ENCODE measurements at places on chromosomes 5 and 9.
A peak's percentile ranks its signal among the peaks of the same experiment; 100 is the strongest.

- no peak for DNase-seq
Observed at GRCh38 chr5:80343067-80343466, 23.3 kb downstream of the SPZ1 start.

- DNase-seq: no peak
Observed at GRCh38 chr5:168552146-168552545, 23.0 kb downstream of the FBLL1 start.

- DNase-seq: no peak
Observed at GRCh38 chr9:104868303-104868686, 59.7 kb downstream of the ABCA1 start.

GRCh38 chr5:172659909-172660628 lies 19.0 kb downstream of the NEURL1B start:
- no peak for DNase-seq

GRCh38 chr9:134722120-134722701 lies 80.6 kb downstream of the COL5A1 start:
- DNase-seq: no peak

DNA sequence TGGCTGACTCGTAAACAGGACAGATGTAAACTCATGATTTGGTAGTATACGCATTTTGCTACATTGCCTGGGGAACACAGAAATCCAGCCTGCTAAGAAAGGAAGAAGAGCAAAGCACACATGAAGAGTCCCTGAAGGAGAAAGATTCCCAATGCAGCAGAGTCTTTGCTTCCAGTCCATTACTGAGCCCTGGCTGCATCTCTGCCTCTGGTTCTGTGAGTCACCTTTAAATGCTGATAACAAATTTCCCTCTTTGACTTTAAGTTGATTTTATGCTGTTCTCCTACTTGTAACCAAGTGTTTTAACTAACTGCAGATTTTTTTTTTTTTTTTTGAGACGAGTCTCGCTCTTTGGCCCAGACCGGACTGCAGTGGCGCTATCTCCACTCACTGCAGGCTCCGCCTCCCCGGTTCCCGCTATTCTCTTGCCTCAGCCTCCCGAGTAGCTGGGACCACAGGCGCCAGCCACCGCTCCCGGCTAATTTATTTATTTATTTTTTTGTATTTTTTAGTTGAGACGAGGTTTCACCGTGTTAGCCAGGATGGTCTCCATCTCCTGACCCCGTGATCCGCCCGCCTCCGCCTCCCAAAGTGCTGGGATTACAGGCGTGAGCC lies 8.5 kb upstream of the PRXL2C start:
- no peak for DNase-seq

GRCh38 chr5:149228618-149229297 lies 42.9 kb upstream of the AFAP1L1 start:
- no peak for DNase-seq

GRCh38 chr5:1761453-1761755 lies 38.2 kb downstream of the MRPL36 start:
- no peak for DNase-seq

DNA sequence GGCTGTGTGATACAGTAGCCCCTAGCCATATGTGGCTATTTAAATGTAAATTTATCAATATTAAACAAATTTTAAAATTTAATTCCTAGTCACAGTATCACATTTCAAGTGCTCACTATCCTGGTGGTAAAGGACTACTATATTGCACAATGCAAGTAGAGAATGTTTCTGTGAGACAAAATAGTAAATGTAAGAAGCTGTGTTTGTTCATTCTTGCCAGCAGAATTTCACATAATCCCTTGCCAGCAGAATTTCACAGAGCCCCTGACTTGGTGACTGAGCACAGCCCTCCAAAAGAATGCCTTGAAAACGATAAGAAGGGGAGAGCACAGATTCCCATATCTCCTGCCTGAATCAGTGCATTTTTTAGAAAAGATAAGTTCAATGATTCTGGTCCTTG lies 75.9 kb upstream of the SELENOP start:
- no peak for DNase-seq

GRCh38 chr9:120350596-120350995 lies 229.4 kb downstream of the CDK5RAP2 start:
- no peak for DNase-seq

DNA sequence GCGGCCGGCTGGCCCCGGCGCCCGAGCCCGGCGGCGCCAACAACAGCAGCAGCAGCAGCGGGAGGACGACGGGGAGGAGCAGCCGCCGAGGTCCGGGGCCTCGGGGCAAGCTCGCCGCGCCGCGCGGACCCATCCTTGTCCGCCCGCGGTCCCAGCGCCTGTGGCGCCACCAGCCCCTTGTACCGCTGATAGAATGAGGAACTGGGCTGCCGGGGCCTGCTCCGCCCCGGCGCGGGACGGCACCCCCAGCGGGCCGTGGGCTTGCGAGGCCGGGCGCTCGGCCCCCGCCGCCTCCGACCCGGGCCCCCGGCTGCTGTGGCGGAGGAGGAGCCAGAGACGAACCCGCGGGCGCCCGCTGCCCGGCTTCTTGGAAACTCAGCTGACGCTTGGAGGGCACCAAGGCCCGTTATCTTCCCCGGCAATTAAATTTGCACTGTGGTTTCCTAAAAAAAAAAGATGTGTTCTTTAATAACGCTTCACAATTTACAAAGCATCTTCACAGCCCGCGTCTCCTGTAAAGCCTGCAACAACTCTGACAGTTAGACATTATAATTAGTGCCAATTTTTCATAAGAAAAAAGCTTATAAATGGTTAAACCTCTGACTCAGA lies at the start of gene ARSB:
Gene ARSB, minus strand, starts transcription at position 195 of the 609 bp plus-strand sequence. Its CDS starts 62 bp downstream, at position 133.
- DNase-seq: peak; percentile 71

DNA sequence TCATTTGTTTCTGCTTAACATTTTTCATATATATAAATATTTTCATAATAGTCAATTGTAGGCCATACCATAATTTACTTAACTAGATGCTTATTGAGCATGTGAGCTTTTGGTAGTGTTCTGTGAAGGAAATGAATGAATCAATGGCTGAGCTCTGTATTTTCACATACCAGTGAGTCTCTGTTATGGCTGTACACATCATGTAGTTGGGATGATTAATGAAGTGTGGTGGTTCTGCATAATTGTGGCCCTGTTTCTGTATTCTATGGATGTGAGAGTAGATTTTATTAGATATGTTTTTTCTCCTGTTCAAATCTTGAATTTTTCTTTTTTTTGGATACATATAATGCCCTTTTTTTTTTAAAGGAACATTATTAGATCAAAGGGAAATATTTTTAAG lies 56.2 kb downstream of the CTNNA1 start:
- no peak for DNase-seq

- DNase-seq: no peak
Observed at GRCh38 chr5:87649455-87649854, 236.7 kb upstream of the CCNH start.

DNA sequence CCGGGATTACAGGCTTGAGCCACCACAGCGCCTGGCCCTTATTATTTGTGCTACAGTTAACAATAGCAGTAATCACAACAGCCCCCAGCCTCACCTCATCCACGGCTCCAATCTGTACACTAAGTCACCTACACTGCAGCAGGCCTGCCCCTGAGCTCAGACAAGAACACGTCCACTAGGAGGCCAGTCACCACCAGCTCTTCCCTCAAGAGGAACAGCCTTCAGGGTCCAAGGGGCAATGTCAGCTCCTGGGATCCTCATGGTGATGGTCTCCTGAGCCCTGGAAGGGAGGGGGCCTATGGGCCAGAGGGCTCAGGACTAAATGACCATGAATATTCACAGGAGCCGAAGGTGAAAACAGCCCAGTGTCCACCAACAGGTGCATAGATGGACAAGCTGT lies 67.7 kb downstream of the VAV2 start:
- DNase-seq: no peak

- no peak for DNase-seq
Observed at GRCh38 chr5:72195581-72195980, 88.3 kb downstream of the MAP1B start.

DNA sequence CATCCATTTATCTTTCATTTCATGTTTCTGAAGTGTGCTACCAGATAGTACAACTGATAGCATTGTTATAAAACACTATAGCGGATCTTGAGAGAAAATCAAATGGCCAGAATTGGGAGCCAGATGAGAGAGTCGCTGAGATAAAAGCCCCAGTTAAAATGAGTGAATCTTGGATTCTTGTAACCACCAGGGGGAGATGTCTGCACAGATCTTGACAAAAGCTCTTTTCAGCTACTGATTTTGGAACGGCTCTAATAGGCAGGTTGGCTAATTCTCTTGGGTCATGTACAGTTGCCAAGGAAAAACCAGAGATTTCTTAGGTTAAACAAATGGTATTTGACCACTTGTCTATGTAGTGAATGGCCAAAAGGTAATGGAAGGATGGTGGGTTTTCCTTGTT lies 21.7 kb downstream of the F2RL2 start:
- DNase-seq: peak; percentile 30

- no peak for DNase-seq
Observed at GRCh38 chr5:109614301-109614700, 75.4 kb upstream of the MAN2A1 start.

- no peak for DNase-seq
Observed at GRCh38 chr5:21688655-21689054, 1164.5 kb downstream of the CDH12 start.

DNA sequence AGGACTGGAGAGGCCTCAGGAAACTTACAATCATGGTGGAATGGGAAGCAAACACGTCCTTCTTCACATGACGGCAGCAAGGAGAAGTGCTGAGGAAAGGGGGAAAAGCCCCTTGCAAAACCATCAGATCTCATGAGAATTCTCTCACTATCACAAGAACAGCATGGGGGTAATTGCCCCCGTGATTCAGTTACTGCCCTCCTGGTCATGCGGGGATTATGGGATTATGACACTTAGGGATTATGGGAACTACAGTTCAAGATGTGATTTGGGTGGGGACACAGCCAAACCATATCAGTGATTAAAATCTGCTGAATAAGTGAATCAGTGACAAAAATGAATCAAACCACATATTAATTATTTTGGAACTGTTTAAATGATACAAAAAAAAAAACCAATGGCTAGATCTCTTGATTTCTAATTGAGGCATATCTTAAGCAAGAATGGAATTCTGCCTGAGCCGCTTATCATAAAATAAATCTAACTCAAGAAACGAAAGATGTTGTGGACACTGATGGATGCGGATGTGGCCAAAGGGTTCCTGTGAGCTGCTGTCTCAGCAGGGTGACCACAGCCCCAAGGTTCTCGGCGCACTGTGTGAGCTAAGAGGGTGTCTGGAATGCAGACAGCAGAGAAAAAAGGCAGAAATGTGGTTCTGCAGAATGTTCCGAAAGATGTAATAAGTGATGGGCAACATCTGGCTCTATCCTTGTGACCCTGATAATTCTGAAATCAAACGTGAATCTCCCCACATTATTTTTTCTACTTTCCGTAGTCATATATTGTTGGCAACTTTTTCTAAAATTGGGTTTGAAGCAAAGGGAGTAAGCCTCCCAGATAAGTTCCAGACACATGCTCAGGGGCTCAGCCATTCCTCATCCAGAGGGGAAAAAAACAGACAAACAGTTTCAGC lies 107.2 kb upstream of the ICE1 start:
- DNase-seq: no peak

- DNase-seq: no peak
Observed at GRCh38 chr5:41708604-41708940, 161.7 kb downstream of the OXCT1 start.

- no peak for DNase-seq
Observed at GRCh38 chr5:389197-389821, 53.7 kb upstream of the EXOC3 start.

GRCh38 chr9:79757881-79758669 lies 186.3 kb downstream of the TLE4 start:
- DNase-seq: no peak

GRCh38 chr5:11527652-11528349 lies 376.4 kb downstream of the CTNND2 start:
- DNase-seq: no peak

DNA sequence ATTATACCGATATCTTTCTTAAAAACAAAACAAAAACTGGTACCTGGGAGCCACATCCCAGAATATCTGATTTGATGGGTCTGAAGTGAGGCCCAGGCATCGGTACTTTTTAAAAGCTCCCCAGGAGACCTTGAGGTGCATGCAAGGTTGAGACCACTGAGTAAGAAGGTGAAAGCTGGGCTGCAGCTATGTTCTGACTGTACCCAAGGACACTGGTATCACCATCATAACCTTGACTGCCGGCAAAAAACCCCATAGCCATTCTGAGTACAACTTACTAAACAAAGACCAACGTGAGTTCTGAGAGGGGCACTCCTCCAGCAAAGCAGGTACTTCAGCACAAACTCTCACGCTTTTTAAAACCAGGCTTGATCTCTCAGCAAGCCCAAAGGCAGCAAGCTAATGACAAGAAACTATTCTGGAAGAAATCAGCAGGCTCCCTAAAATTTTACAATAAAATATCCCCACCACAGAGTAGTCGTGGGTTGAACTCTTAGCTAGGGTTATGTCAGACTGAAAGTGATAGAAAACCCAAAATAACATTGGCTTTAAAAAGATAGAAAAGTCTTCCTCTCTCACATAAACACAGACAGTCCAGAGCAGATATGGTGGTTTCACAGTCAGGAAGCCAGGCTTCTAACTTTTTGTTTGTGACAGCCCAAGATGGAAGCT lies 263.9 kb downstream of the SAXO1 start:
- no peak for DNase-seq

GRCh38 chr9:115989831-115990230 lies 163.8 kb upstream of the PAPPA start:
- no peak for DNase-seq

- DNase-seq: peak; percentile 72
Observed at GRCh38 chr5:149730620-149731331, 666 bp downstream of the PPARGC1B start.

DNA sequence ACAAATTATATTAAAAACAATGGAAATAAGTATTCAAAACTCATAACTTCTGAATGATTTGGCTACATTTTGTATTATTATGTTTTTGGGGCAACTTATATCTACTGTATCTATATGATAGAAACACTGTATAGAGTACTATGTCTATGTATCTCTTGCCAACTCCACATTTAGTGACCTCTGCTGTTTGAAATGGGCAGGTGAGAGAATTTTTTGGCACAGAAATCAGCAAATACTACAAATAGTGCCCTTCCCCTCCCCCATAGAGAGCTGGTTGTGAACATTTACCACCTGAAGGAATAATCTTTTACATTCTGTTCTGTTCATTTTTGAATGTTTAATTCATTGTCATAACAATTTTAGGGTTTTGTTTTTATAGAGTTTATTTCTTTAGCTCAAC lies 545.3 kb downstream of the PDE4D start:
- DNase-seq: no peak

DNA sequence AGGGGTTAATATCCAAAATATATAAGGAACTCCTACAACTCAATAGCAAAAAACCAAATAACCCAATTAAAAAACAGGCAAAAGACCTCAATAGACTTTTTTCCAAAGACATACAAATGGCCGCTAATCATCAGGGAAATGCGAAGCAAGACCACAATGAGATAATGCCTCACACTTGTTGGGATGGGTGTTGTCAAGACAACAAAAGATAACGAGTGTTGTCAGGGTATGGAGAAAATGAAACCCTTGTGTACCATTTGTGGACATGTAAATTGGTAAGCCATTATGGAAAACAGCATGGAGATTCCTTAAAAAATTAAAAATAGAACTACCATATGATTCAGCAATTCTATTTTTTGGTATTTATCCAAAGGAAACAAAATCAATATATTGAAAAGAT lies 620.2 kb downstream of the ACTL7B start:
- DNase-seq: no peak
